ENCODE measurements at places on chromosomes 13 and 19. TPM values are rescaled to one million over a fixed set of nuclear protein-coding genes. Genes with fewer than 3 reads are reported as not detected.

- DNase-seq: no peak
Observed at GRCh38 chr19:50422397-50423278, 3.9 kb downstream of the SPIB start.

GRCh38 chr13:35848336-35849255, 282.6 kb downstream of the DCLK1 start:
- no peak for DNase-seq

GRCh38 chr13:109494925-109495369, 291.4 kb downstream of the IRS2 start:
- DNase-seq: no peak

- no peak for DNase-seq
Observed at GRCh38 chr13:96238861-96239260, 149.0 kb downstream of the HS6ST3 start.

The C19orf33 gene
- not detected for total RNA-seq

DNA sequence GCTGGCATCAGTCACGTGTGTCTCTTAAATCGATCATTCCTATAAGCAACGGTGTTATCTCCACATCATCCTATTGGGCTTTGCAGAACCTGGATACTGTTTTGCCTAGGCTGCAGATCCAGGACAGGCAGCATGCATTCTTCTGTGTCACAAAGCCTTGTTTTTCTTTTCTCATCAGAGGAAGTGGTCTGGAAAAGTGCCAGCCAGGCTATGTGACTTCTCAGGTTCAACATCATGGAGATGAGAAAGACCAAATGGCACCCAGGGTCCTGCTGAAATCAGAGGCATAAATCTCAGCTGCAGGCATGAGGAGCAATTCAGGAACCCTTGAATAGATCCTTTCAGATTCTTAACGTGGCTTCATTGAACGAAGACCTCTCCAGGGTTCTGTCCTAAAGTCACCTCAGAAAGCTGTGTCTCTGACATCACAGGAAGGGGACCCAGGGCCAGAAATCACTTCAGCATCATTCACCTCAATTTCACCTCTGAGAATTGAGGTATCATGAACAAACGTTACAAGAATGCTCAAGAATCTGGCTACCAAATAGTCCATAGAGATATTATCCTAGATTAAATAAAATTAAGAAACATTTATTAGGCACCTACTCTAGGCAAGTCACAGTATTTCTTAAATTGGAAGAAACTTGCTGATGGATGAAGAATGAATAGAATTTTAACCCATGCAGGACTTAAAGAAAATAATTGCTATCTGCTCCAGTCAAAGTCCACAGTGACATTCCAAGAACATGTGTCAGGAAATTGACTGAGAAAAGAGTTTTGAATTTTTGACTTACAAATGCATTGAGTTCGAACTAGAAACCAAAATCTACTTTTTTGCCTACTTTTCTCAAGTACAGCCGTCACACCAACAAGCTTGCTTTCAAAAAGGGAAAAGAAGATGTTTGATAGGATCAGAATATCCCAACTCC, 124.1 kb downstream of the COG6 start:
- no peak for DNase-seq

GRCh38 chr13:36973621-36974295, 25.4 kb downstream of the ALG5 start:
- no peak for DNase-seq

- DNase-seq: no peak
Observed at GRCh38 chr19:54162241-54162805, 2.8 kb upstream of the LENG1 start.

The ADGRE1 gene
- total RNA-seq: not detected

GRCh38 chr13:62653371-62653770, 1237.7 kb upstream of the PCDH20 start:
- DNase-seq: no peak

The CTXN1 gene
- total RNA-seq: 10.3 TPM

All from cerebellum (tissue), 4 donors.